ENCODE measurements at places on chromosomes 5 and 9.
A peak's percentile ranks its signal among the peaks of the same experiment; 100 is the strongest.

GRCh38 chr9:88580961-88581360 is 46.0 kb downstream of the NXNL2 start:
- no peak overlapping the region for H3K4me3 ChIP-seq
- H3K27ac ChIP-seq, result no peak overlapping the region
- H3K36me3 ChIP-seq, result no peaks in the 10 kb centered on the region

DNA sequence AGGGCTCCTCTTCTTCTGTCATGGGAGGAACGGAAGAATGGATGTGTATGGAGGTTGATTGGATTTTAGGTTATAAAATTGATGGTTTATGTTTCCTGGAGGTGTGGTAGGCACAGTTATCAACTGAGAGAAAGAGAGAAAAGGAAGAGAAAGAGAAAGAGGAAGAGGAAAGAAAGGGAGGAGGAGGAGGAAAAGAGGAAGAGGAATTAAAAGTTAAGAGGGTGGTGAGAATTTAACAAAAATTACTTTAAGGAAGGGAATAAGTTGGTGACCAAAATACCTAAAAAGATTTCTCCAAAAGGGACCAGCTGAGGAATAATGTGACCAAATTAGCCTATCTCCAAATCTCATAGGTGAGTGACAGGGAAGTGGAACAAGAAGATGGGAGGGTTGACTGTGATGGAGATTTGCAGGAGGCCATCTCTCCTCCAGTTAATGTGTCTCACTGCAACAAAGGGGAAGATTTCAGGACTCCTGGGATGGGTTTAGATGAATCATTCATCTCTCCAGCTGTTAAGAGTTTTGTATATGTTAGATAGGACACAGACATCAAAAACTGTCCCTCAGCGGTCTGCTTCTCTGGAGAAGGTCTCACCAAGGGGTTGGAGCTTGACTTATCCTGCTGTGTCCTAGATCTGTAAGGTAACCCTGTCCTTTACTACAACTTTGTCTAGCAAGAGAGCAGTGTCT is 76.0 kb upstream of the TMC1 start:
- DNase-seq, result no peak
- no peak overlapping the region for H3K27ac ChIP-seq
- no peaks in the 10 kb centered on the region for H3K27me3 ChIP-seq
- no peaks in the 10 kb centered on the region for H3K36me3 ChIP-seq

DNA sequence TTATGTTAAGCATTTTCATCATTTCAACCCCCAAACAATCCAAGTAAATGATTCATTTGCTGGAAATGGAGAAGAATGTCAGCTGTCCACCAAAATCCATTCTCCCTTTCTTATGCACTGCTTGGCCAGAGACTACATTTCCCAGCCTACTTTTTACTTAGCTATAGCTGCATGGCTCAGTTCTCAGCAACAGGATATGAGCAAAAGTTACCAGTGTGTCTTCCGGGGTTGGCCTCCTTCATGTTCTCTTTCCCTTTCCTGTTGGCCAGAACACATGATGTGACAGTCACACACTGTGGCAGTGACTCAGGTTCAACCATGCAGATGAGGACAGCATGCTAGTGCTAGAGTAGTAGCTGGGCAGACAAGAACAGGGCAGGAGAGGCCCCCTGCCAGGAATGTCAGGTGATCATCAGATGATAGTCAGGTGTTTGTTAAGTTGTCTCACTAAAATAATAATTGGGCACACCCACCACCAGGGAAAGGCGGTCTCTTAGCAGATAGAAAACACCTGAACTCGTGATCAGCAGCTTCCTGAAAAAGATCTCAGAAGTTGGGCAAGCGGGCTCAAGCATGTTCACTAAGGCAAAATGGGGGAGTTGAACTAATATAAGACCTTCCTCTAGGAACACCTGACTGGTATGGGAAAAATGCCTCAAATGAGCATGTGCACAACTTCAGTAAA is 12.2 kb downstream of the GPR150 start:
- H3K4me3 ChIP-seq, result no peak overlapping the region
- no peak overlapping the region for H3K27ac ChIP-seq
- no peak for DNase-seq
- no peaks in the 10 kb centered on the region for H3K36me3 ChIP-seq
- H3K4me1 ChIP-seq, result peaks cover 10% of the 10 kb centered on the region

- DNase-seq, result no peak
- H3K4me1 ChIP-seq, result no peaks in the 10 kb centered on the region
- no peaks in the 10 kb centered on the region for H3K27me3 ChIP-seq
Measured at GRCh38 chr5:181222630-181223057, 437 bp upstream of the TRIM41 start.

DNA sequence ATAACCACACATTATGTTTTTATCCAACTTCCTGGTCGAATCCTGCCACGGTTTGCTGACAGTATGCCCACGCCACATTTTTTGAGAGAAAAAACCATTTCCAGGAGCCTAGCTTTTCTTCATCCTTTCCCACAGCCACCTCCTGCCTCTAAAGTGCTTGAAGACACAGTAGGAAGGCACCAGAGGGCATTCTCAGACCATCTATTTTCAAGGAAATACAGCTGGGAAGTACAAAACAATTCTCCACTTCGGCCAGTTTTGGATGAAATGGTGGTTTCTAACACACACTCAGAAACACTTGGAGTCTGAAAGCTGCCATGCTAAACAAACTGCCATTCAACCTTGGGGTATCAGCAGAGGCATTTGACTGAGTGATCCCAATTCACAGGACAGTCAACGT is 86.3 kb upstream of the RPS23 start:
- H3K27me3 ChIP-seq, result no peaks in the 10 kb centered on the region
- no peaks in the 10 kb centered on the region for H3K36me3 ChIP-seq
- H3K4me3 ChIP-seq, result no peak overlapping the region
- DNase-seq, result peak; percentile 56

DNA sequence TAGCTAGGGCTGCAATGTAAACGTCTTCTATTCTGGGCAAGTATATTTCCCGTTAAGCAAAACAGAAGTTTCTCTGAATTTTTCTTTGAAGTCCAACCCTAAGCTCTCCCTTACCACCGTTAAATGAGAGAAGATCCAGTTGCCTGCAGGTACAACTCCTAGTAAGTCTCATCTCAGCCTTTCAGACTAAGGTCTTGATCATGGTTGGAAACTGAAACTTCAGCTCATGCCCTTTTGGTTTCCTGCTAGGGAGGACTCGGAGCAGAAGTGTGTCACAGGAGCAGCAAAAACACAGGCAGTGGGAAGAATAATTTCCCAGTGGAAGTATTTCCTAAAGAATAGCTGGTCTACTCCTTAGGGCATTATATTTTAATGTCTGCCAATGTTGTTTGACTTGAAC is 717.9 kb downstream of the PRELID2 start:
- no peak overlapping the region for H3K27ac ChIP-seq
- no peaks in the 10 kb centered on the region for H3K36me3 ChIP-seq
- no peaks in the 10 kb centered on the region for H3K27me3 ChIP-seq
- H3K4me1 ChIP-seq, result no peaks in the 10 kb centered on the region
- no peak overlapping the region for H3K4me3 ChIP-seq

GRCh38 chr9:133880851-133881661 is 111.1 kb downstream of the VAV2 start:
- H3K27ac ChIP-seq, result peak overlapping the region; percentile 43
- H3K27me3 ChIP-seq, result no peaks in the 10 kb centered on the region
- H3K4me3 ChIP-seq, result no peak overlapping the region
- peak; percentile 81 for DNase-seq
- peaks cover 34% of the 10 kb centered on the region for H3K4me1 ChIP-seq

- no peak overlapping the region for H3K4me3 ChIP-seq
- H3K27me3 ChIP-seq, result no peaks in the 10 kb centered on the region
- H3K4me1 ChIP-seq, result no peaks in the 10 kb centered on the region
- no peak overlapping the region for H3K27ac ChIP-seq
- no peak for DNase-seq
Measured at GRCh38 chr9:93603011-93603410, 26.6 kb downstream of the PHF2 start.

Data from SJCRH30 (cell line).